ENCODE measurements at places on chromosomes 2 and 18.

DNA sequence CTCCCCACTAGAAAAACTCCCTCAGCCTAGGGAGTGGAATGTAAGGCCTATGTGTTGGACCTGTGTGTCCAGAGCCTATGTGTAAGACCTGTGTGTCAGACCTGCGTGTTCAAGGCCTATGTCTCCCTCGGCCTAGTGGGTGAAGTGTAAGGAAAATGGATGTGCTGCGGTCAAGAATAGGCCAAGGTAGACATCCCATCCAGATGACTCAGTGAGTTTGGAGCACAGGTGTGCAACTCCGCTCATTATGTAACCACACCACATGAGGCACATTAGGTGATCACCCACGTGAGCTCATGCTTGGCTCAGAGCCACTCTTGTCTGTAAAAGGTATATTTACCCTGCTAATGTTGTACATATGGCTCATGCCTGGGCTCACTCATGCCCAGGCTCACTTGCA, 565.3 kb upstream of the CRIM1 start:
- DNase-seq: no peak

- DNase-seq: no peak
Measured at GRCh38 chr2:200350850-200351285, 44.4 kb downstream of the SPATS2L start.

DNA sequence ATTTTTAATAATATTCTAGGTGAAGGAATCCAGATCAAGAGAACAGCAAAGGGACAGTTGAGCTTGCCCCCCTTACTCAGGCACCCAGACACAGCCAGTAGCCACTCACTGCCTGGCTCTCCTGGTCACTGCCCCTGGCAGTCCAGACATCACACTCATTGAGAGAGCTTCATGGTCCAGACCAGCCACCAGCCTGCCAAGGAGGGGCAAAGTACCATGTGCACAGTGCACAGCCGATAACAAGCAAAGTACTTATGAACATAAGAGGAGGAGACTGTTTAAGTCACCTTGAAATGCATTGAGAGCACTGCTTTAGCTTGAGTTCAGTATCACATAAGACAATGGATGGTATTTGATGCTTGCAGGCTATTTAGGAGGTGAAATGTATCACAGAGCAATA, 21.6 kb upstream of the CYRIA start:
- DNase-seq: no peak

GRCh38 chr2:24287171-24287570, 73.2 kb downstream of the ITSN2 start:
- no peak for DNase-seq

DNA sequence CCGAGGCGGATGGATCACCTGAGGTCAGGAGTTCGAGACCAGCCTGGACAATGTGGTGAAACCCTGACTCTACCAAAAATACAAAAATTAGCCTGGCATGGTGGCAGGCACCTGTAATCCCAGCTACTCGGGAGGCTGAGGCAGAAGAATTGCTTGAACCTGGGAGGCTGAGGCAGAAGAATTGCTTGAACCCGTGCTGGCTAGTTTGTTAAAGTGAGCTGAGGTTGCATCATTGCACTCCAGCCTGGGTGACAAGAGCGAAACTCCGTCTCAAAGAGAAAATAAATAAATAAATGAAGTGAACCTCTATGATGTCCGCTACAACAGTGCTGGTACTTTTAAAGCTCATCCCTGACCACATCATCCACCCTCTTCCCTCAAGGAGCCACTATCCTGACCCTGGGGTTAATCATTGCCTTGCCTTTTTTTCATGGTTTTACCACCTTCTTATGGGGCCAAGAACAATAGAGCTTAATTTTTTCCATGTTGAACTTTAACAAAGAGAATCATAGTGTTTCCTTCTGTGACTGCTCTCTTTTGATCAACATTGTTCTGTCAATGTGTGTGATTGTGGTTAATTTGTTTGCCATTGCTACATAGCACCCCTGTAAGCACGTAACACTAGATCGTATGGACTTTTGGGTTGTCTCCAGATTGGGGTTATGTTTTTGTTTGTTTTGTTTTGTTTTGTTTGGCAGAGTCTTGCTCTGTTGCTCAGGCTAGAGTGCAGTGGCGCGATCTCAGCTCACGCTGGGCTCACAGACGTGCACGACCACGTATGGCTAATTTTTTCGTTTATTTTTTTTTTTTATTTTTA, 17.1 kb upstream of the ATRAID start:
- no peak for DNase-seq

- no peak for DNase-seq
Measured at GRCh38 chr18:5998166-5998881, 103.0 kb upstream of the TMEM200C start.
